ENCODE measurements at places on chromosomes 11 and 22.

DNA sequence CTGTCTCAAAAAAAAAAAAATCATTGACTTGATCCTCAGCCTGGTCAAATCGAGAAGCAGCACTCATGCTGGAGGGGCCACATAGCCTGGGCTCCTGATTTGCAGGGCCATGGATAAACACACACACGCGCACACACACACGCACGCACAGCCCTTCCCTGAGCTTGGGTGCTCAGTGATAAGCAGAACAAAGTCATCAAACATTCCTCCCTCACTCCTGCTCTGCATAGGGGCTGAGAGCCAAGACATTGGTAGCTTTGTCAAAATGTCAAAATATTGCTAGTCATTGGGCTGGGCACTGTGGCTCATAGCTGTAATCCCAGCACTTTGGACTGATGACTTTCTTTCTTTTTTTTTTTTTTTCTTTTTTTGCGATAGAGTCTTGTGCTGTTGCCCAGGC lies 34.0 kb upstream of the A4GALT start:
- DNase-seq: peak; percentile 58

GRCh38 chr11:130555251-130555841 lies 106.9 kb downstream of the ADAMTS15 start:
- DNase-seq: peak; percentile 90

DNA sequence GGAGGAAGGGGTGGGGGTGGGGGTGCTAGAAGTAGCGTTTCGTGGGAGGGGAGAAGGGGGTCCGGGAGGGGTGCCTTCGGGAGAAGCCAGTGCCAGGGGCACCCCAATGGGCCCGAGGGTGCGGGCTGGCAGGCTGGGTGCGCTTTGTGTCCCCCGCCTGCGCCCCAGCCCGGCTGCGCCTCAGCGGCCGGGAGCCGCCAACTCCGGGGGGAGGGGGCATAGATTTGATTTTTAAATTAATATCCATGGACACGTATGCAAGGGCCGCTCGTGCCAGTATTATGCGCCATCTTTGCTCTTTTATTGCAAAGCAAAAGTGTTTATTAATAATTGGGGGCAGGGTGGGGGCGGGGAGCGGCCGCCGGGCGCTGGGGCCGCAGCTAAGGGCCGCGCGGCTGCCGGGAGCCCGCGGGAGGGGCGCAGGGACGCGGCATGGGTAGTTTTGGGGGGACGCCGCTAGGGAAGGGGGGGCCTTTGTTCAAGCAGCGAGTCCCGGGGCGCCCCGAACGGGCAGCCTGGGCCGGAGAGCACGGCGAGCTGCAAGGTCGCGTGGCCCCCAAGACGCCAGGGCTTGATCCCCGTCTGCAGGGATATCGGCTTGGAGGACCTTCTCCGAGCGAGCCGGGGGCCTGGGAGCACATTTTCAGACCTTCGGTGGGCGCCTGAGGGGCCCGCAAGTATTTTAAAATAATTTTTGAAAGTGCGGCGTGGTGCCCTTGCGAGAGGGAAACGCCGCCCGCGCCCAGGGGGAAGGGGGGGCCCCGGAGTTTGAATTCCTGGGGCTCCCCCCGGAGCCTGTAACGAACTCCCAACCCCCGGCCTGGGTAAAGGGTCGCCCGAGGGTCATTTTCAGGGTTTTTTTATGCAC lies 959 bp downstream of the CCND1 start:
- DNase-seq: no peak

GRCh38 chr11:69922015-69922595 lies 102.9 kb upstream of the FGF3 start:
- DNase-seq: no peak

DNA sequence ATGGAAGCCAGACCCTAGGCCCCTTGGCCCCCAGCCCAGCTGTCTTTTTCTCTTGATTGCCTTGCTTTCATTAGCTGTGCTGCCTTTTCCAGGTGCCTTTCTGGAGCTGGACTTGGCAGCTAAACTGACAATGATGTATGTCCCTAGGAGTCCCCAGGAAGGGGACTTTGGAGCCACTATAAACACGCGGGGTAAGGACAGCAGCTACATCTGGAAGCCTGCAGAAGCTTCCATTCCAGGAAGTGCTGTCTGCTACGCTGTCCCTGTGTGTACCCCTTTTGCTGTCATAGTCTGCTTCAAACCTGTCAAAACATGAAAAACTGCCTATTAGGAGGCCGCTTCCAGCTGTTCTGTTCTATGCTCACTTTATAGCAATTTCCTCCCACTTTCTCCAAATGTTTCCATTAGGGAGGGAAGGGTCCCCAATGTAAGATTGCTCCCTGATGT lies 153.3 kb upstream of the RAG2 start:
- DNase-seq: no peak

DNA sequence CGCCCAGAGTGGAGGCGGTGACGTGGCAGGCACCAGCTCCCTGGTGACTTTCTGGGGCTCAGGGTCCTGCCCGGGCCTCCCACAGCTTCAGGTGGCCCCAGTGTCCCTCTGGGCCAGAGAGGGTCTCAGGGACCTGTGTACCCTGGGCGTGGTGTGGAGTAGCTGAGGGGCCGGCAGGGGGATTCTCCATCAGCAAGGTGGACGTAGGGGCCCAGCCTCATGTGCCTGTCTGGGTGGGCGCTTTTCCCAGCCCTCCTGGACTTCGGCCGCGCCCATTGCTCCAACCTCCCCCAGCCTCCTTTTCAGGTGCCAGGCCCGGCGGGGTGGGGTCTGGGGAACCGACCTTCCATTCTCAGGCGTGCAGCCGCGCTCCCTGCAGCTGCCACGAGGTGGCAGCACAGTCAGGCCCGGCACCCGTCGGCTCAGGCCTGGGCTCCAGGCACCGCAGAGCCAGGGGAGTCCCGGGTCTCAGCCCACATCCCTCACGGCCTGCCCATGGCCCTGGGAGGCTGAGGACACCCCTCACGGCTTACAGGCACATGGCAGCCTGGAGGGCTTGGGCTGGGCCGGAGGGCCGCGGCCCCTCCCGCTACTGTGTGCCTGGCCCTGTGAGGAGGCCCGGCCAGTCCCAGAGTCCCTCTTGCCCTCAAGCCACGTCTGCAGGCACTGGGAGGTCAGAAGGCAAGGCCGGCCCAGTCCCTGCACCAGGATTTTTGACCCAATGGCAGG lies 19.9 kb upstream of the MUC5B start:
- peak; percentile 8 for DNase-seq

DNA sequence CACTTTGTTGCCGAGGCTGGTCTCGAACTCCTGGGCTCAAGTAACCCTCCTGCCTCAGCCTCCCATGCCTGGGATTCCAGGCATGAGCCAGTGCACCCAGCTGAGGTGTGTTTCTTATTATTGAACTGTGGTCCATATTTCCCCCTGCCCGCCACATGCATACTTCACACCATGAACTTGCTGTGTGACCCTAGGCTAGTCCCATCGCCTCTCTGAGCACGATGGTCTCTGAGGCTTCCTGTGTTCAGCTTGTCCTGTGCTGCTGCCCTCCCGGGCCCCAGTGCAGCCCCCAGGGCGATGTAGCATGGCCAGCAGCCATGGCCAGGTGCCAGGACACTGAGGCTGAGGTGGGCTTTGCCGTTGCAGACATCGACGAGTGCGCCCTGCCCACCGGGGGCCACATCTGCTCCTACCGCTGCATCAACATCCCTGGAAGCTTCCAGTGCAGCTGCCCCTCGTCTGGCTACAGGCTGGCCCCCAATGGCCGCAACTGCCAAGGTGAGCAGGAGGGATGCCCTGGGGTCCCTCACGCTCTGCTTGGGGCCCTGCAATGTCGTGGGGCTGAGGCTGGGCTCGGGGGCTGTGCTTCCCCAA lies 45.7 kb downstream of the FBLN1 start:
- no peak for DNase-seq

DNA sequence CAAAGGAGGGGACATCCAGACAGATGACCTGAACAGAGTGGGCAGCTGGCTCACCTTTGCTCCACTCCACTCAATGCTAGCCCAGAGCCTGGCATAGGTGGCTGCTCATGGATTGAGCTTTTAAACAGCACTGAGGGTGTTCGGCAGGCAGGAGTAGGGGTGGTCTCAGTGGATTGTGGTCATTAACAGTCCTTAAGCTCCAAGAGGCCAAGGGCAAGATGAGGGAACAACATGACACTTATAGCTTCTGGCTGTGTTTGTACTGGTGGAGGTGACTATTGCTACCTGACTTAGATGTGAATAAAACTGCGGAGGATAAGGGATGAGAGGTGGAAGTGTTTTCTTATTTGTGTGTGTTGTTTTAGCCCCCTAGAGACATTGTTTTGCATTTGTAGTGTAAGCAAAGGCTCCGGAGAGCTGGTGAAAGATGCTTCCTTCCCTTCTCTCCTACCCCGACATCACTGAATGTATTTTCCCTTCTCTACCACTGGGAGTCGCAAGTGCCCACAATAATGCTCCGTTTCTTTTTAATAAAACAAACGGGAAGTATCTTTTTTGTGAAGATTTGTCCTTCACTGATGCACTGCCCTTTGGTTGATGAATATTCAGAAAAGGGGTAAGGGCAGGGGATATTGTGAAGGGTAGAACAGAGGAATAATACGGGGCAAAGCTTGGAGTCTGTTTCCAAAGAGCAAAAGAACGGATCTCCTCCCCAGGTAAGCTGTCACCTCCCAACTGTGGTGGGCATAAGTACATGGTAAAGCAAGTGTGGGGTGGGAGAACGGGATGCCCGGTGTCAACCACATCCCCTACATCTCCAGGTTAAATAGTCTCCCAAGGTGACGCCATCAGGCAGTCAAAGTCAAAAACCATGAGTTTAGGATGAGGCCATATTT lies 27.5 kb upstream of the MTNR1B start:
- peak; percentile 13 for DNase-seq

- DNase-seq: no peak
Observed at GRCh38 chr11:79675081-79675480, 234.3 kb upstream of the TENM4 start.

All from fibroblast of gingiva (primary cell).